Nucleus accumbens (tissue), 56 donors: ENCODE measurements at places on chromosomes 16 and 17.

DNA sequence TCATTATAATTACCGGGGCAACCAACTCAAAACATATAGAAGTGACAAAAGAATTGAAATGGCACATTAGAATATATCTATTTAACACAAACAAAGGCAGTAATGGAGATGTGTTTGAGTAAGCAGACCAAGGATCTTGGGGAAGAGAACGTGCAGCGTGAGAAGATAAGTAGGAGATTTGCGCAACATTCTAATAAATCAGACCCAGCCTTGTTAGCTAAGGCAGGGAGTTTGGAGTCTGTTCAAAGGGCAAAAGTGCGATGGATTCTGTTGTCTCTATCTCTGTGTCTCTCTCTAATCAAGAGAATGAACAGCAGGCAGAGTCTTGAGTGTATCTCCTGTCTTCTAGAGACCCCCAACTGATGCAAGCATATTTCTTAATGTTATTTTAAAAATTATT, 55.0 kb upstream of the FA2H start:
- no peak for DNase-seq

GRCh38 chr17:63086483-63087185, 120.6 kb downstream of the TANC2 start:
- DNase-seq: no peak

DNA sequence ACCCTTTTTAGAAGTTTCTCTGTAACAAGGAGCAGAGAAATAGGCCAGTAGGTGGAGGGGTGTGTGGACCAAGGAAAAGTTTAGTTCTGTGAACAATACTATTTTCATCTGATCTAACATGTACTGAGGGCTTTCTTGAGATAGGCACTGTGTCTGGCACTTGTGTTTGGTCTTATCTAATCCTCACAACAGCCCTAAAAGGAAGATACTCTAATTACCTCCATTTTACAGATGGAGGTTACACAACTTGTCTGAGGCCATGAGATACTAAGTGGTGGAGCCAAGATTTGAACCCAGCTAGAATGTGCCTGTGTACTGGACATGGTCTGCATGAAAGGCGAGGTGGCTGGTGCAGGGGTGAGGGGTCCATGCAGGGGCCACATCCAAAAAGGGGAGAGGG, 4.5 kb downstream of the TNFSF12 start:
- DNase-seq: no peak

DNA sequence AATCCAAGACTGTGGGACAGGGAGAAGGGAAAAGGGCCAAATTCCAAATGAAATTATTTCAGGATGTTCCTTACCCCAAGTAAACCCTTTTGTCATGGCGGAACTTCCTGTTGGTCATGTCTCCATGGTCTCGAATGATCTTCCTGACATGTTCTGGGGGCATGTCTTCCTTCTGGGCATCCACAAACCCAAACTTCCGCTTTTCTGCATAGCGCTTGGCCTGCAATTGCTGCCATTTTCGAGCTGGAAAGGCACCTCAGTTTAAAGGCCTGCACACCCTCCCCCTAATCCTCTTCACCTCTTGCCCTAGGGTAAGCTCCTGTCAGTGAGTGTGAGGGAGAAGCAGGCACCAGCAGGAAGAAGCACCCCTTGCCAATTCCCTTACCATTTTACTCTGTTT, 1.2 kb downstream of the PRPF8 start:
- no peak for DNase-seq

GRCh38 chr17:42832213-42832933, 824 bp upstream of the PSME3 start:
- DNase-seq: no peak

DNA sequence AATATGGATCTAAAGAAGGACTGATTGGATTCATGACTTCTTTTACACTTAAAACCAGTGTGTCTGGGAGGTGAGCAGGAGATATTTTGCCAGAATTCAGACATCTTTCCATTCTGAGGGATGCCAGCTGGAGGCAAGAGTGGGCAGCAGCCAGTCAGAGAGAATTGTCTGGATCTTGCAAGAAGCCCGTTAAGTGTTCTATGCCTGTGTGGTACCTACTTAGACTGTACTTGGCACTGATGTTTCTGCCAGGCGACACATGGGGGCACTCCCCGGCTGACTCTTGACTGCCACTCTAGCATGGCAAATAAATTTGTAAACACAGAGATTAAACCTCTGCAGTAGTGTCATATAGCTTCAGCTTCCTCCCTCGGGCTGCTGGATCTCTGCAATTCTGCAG, 247.7 kb downstream of the UTP18 start:
- DNase-seq: no peak

- no peak for DNase-seq
Observed at GRCh38 chr16:29316761-29317183, 89.7 kb downstream of the NPIPB11 start.

DNA sequence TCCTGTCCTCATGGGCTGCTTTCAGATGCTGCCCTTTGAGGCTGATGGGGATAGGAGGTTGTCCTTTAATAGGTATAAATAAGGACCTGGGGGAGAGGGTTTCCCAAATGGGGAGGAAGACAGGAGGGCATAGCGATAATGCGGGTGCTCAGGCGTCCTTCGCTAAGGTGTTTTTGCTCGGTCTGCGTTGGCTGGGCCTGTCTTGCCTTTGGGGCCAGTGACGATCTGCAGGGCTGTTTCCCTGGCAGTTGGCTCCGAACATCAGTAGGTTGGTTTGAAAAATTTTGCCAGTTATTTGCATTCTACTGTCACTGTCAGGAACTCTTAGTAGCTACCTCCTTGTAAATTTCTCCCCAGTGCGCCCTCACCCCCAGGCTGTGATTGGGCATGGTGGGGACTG, 37.8 kb upstream of the CDC42EP4 start:
- DNase-seq: no peak

DNA sequence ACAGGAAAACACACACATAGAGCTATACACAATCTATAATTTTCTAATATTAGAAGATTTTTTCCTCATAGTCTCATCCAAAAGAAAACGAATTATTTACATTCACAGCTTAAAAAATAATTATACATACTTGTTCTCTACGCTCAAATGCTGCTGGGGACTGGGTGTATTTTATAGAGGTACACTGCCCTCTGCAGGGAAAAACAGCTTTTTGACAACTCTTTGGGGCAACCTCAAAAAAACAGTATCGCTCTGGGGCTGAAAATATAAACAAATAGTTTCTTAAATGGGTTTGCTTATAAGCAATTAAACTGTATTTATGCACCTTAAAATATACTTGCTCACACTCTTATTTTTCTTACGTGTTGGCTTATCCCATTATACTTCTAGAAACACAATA, 261.8 kb upstream of the PSMD7 start:
- no peak for DNase-seq

GRCh38 chr17:59432657-59433056, 101.2 kb downstream of the YPEL2 start:
- no peak for DNase-seq

DNA sequence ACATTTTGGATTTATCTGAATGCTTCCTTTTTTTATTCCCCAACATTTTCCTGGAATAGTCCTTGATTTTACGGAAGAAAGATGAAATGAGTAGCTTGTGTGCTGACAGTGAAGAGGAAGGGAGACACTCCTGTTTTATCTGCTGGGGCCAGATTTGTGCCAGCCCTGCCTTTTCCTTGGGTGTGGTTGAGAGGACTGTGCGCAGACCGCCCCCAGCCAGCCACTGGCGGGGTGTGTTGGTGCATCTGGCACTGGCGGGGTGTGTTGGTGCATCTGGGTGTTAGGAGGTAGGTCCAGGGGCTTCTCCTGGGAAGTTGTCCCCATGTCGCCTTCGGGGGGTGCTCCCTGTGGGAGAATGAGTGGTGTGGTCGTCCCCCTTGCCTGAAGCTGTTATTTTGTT, 39.5 kb downstream of the RAP1GAP2 start:
- no peak for DNase-seq

DNA sequence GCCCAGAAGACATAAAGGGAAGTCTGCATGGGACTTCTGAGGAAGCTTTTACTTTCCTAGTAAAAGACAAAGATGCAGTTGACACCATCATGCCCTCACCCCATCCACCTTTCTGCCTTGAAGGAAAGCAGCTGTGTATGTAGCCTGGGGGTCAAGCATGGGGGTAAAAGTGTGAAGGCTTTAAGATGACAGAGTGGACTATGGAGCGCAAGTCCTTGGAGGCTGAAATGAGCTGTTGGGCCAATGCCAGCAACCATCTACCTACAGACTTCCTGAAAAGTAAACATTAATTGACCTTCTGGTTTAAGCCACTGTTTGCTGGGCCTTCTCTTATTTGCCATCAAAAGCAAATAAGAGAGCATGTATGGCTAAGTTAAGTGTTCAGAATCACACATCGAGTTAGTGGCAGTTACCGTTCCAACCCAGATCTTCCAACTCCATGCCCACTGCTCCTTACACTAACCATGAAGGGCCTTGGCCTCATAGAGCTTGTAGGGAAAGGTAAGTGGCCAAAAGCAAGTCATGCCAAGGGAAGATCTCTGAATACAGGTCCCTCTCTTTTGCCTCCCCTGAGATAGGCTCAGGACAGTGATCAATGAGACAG, 30.0 kb downstream of the SLC13A5 start:
- no peak for DNase-seq
